ENCODE measurements at places on chromosomes 7 and 10.

- DNase-seq, result no peak
Measured at GRCh38 chr10:33725430-33725829, 391.0 kb upstream of the NRP1 start.

GRCh38 chr10:5840314-5841307, 27.4 kb upstream of the GDI2 start:
- peak; percentile 67 for DNase-seq

DNA sequence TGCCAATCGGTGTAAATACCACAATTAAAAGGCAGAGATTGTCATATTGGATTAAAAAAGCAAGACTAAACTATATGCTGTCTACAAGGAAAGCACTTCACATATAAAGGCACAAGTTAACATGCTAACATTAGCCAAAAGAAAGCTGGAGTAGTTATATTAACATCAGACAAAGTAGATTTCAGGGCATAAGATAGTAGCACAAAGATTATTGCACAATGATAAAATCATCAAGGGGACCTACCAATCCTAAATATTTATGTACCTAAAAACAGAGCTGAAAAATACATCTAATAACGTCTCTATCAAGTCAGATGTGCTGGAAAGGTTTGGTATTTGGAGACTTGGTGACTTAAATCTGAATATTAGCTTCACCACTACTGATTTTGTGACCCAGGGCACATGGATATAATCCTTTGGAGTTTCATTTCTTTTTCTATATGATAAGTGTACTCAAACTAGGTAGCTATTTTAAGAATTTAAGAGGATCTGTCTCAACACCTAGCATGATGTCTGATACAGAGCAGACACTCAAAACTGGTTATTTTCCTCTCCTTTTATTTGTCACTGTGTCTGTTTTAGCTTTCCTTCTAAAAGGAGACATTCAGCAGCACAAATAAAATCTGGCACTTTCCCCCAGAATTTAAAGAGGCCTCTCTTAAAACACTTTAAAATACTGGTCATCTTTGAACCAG, 156.5 kb downstream of the DOCK4 start:
- no peak for DNase-seq

DNA sequence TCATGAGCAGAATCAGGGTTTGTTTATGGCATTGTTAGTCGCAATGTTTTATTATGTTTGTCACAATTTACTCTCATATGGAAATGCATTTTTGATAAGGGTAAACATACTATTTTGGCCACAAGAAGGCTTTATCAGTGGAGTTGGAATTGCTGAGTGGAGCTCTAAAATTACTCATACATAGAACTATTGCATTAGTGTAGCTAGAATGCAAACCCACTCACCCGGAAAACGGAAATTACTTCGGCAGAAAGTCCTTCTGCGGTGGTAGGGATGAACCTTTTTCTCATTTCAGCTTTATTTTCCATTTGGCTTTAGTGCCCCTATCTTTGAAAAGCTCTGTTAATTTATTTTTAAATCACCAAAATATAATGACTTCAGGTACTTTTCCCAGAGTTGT, 42.8 kb upstream of the NPY start:
- DNase-seq, result no peak

DNA sequence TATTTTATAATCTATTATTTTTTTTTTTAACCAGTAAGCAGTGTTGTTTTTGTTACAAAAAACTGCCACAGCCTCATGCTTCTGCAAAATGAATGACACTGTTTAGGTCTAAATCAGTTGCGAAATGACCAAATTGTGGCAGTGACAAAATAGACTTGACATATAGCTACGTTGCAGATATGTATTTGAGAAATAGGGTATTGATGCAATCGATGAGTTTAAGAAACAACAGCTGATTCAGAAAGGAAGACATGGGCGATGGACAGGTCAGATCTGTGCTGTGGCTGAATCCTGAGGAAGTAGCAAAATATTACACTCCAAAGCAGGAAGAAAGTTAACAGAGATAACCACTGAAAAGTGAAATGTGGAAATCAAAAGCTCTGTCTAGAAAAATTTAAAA, 89.0 kb upstream of the STEAP4 start:
- DNase-seq, result no peak

- DNase-seq, result no peak
Measured at GRCh38 chr7:20304366-20304765, 26.3 kb upstream of the ITGB8 start.

DNA sequence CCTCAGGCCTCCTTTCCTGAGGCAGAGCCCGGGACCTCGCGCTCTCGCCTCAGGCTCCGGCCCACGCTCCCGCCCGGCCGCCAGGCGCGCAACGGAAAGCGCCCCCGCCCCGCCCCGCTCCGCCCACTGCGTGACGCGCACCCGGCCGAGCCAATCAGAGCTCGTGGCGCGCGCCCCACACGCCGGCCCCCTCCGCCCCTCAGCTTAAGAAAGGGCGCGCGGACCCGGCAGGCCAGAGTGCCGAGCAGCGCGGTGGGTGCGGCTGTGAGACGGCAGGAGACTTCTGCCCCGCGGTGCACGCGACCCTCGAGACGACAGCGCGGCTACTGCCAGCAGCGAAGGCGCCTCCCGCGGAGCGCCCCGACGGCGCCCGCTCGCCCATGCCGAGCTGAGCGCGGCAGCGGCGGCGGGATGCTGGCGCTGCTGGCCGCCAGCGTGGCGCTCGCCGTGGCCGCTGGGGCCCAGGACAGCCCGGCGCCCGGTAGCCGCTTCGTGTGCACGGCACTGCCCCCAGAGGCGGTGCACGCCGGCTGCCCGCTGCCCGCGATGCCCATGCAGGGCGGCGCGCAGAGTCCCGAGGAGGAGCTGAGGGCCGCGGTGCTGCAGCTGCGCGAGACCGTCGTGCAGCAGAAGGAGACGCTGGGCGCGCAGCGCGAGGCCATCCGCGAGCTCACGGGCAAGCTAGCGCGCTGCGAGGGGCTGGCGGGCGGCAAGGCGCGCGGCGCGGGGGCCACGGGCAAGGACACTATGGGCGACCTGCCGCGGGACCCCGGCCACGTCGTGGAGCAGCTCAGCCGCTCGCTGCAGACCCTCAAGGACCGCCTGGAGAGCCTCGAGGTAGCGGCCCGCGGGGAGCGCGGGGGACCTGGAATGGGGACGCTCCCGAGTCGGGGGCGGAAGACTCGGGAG, at the start of gene NPTX2:
Gene NPTX2 (plus strand): TSS at position 235 of the 909 bp plus-strand sequence. CDS start 177 bp downstream, at position 412.
- peak; percentile 77 for DNase-seq

DNA sequence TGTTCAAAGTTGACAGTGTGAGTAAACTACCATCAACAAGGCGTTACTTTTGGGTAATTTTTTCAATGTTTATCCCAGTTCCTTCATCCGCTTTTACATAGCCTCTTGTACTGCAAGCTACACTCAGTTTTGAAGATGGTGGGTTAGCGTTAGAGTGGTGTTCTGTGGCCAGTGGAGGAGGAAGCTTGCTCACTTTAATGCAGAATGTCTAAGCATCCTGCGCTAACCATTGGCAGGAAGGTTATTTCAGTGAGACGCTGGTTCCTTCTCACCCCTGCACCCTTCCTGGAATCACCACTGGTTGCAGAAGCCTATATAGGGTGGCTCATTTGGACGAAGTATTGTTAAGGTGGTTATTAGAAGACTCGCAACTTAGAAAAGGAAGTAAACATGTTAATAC, 159.1 kb downstream of the CELF2 start:
- DNase-seq, result no peak
